Activated T-helper 17 cell treated with anti-CD3 and anti-CD28 coated beads, Interleukin-2, amount 50 U/mL, for 72 hours (primary cell): ENCODE measurements at places on chromosomes 2 and 18. TPM values are rescaled to one million over a fixed set of nuclear protein-coding genes. Genes with fewer than 3 reads are reported as not detected.

Gene MYO1B
- total RNA-seq, result 2.4 TPM

Gene BUB1
- total RNA-seq, result 94.7 TPM

Gene PDCL3
- total RNA-seq, result 55.9 TPM

Gene COLEC11
- not detected for total RNA-seq

Gene PPP4R1
- total RNA-seq, result 28.9 TPM

Gene ALKAL2
- not detected for total RNA-seq

Gene ZC3H15
- 82.0 TPM for total RNA-seq

Gene CPO
- not detected for total RNA-seq

Gene NOL4
- not detected for total RNA-seq

Gene DARS1
- 170 TPM for total RNA-seq

Gene SLC5A7
- total RNA-seq, result not detected

Gene WNT10A
- 1.0 TPM for total RNA-seq

Gene TGIF1
- 18.6 TPM for total RNA-seq

Gene CAPN13
- not detected for total RNA-seq

Gene TMEM169
- 1.4 TPM for total RNA-seq

Gene BCL2
- 95.4 TPM for total RNA-seq

Gene RGPD8
- total RNA-seq, result 9.5 TPM

Gene PARD6G
- total RNA-seq, result 0.98 TPM

Gene IL36RN
- not detected for total RNA-seq

Gene OTOS
- total RNA-seq, result not detected

Gene CD8A
- 0.80 TPM for total RNA-seq

Gene UPP2
- total RNA-seq, result not detected

Gene KATNAL2
- 0.53 TPM for total RNA-seq

Gene SGPP2
- total RNA-seq, result 17.0 TPM

Gene SLC19A3
- total RNA-seq, result not detected

Gene ZNF514
- total RNA-seq, result 6.3 TPM

Gene INO80C
- total RNA-seq, result 22.0 TPM

Gene DSC2
- not detected for total RNA-seq

Gene SCYGR4
- not detected for total RNA-seq

Gene SATB2
- total RNA-seq, result 0.15 TPM

Gene CHN1
- 15.5 TPM for total RNA-seq

Gene DHRS9
- total RNA-seq, result 1.5 TPM

Gene STK16
- total RNA-seq, result 22.0 TPM

Gene TTC27
- 32.6 TPM for total RNA-seq

Gene LIPG
- not detected for total RNA-seq

Gene CACNB4
- 0.16 TPM for total RNA-seq

Gene TRIB2
- total RNA-seq, result 17.4 TPM

Gene KCNJ3
- not detected for total RNA-seq

Gene FLACC1
- total RNA-seq, result 1.1 TPM

Gene CDH19
- not detected for total RNA-seq
